T-helper 2 cell treated with Interferon-gamma antibody and Interleukin-4, amounts not matched to agents 5 μg/mL and 100 μg/mL, for 36 hours (primary cell): ENCODE measurements at places on chromosomes 12 and 14.

- peak; percentile 27 for DNase-seq
- peaks cover 19% of the 10 kb centered on the region for H3K4me1 ChIP-seq
- no peak overlapping the region for H3K4me3 ChIP-seq
- no peaks in the 10 kb centered on the region for H3K27me3 ChIP-seq
- peaks cover 2% of the 10 kb centered on the region for H3K36me3 ChIP-seq
- H3K27ac ChIP-seq = peak overlapping the region; percentile 69
Observed at GRCh38 chr12:47717443-47718193, 7.7 kb downstream of the ENDOU start.

DNA sequence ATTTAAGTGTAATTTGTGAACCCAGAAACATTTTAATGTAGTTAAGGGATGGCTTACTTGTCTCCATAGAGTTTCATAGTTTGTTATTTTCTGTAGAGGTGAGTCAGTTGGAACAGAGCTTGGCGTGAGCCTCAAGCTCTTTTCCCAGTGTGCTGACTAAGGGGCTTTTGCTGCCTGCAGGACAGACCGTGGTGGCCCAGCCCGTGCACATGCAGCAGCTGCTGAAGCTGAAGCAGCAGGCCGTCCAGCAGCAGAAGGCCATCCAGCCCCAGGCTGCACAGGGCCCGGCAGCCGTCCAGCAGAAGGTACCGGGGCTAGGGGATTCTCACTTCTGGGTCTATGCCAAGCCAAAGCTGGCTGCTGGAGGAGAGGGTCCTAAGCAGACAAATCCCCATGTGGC lies 76.9 kb downstream of the DDX51 start:
- H3K27ac ChIP-seq = no peak overlapping the region
- H3K4me1 ChIP-seq = peaks cover 15% of the 10 kb centered on the region
- no peak for DNase-seq
- no peaks in the 10 kb centered on the region for H3K27me3 ChIP-seq

GRCh38 chr12:66014818-66015217 lies 115.7 kb downstream of the LLPH start:
- no peaks in the 10 kb centered on the region for H3K4me1 ChIP-seq
- no peaks in the 10 kb centered on the region for H3K36me3 ChIP-seq

DNA sequence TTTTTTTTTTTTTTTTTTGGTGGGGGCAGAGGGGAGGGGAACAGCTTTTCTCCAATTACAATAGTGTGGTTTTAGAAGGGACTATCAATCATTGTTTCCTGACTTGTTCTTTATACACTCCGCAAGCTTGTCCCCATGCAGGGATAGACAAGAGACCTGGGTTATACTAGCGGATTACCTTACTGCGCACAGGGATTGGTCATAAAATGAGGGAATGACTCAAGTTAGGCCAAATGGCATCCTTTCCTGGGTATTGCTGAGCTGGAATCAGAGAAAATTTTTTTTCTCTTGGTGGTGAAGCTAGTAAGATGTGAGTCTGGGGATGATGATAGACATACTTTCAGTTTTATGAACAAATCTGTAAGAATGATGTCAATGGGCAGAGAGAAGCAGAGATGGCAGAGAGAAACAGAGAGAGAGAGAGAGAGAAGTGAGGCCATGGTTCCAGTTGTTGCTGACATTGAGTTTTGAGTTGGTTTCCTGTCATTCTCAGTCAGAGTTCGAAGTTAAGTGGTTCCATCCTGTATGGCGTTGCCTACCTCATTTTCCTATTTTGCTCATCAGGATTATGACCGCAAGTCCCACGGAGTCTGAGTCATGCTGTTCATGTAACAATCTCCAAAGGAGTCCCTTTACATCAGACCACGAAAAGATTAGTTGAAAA lies 59.1 kb upstream of the OTOGL start:
- DNase-seq = peak; percentile 10
- H3K27me3 ChIP-seq = no peaks in the 10 kb centered on the region
- H3K4me3 ChIP-seq = no peak overlapping the region
- no peaks in the 10 kb centered on the region for H3K36me3 ChIP-seq

GRCh38 chr12:103912069-103912468 lies 18.1 kb upstream of the HSP90B1 start:
- no peak overlapping the region for H3K27ac ChIP-seq
- H3K4me3 ChIP-seq = no peak overlapping the region
- DNase-seq = no peak
- no peaks in the 10 kb centered on the region for H3K36me3 ChIP-seq

GRCh38 chr12:93621986-93622385 lies 49.5 kb downstream of the SOCS2 start:
- peaks cover 2% of the 10 kb centered on the region for H3K27me3 ChIP-seq
- H3K27ac ChIP-seq = no peak overlapping the region
- no peak overlapping the region for H3K4me3 ChIP-seq
- DNase-seq = no peak
- H3K36me3 ChIP-seq = no peaks in the 10 kb centered on the region

DNA sequence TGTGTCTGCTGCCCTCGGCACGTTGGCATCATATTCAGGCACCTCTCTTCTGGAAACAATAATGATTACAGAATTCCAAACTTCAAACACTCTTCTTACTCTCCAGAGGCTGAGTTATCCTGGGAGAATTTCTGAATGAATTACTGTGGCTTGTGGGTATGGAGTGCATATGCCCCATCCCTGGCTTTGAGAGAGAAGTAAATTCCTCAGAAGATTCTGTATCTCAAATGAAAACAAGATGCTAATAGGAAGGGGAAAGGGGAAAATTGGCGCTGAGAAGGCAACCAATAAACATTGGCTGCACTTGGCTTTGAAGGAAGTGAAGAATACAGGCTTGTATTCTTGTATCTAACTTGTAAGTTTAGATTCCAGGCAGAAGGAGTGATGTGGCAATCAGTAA lies 132.0 kb upstream of the NOVA1 start:
- H3K4me1 ChIP-seq = no peaks in the 10 kb centered on the region
- H3K27me3 ChIP-seq = no peaks in the 10 kb centered on the region
- H3K36me3 ChIP-seq = no peaks in the 10 kb centered on the region
- no peak overlapping the region for H3K27ac ChIP-seq
- no peak overlapping the region for H3K4me3 ChIP-seq
- no peak for DNase-seq

- no peaks in the 10 kb centered on the region for H3K4me1 ChIP-seq
- no peaks in the 10 kb centered on the region for H3K27me3 ChIP-seq
- no peaks in the 10 kb centered on the region for H3K36me3 ChIP-seq
- H3K4me3 ChIP-seq = no peak overlapping the region
Observed at GRCh38 chr12:86122846-86123468, 133.2 kb downstream of the MGAT4C start.

GRCh38 chr14:71403656-71404055 lies 496.4 kb downstream of the PCNX1 start:
- H3K27ac ChIP-seq = no peak overlapping the region
- H3K4me1 ChIP-seq = peaks cover 33% of the 10 kb centered on the region
- peaks cover 7% of the 10 kb centered on the region for H3K36me3 ChIP-seq
- H3K27me3 ChIP-seq = no peaks in the 10 kb centered on the region
- DNase-seq = peak; percentile 32
- no peak overlapping the region for H3K4me3 ChIP-seq

DNA sequence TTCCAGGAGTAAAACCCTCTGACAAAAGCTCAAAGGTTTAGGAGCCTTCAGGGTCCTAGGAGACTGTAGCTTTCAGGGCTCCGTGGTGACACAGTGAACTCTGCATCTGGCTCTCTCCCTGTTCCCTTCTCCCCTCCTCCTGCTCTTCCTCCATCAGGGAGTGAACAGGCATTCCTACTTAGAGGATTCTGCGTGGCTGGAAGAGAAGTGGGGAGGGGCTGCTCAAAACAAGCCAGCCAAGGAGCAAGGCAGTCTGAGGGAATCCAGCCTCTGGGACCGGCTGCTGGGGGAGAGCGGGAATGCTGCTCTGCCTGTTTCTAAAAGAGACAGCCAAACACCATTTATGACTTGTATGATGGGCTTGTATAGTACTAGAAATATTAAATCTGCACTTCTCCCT lies 49.5 kb downstream of the RBMS2 start:
- no peaks in the 10 kb centered on the region for H3K36me3 ChIP-seq
- H3K27me3 ChIP-seq = no peaks in the 10 kb centered on the region
- H3K27ac ChIP-seq = no peak overlapping the region
- no peak overlapping the region for H3K4me3 ChIP-seq
- no peak for DNase-seq

- DNase-seq = no peak
- no peak overlapping the region for H3K27ac ChIP-seq
- H3K4me3 ChIP-seq = no peak overlapping the region
- no peaks in the 10 kb centered on the region for H3K36me3 ChIP-seq
- H3K4me1 ChIP-seq = peaks cover 10% of the 10 kb centered on the region
- H3K27me3 ChIP-seq = peaks cover 22% of the 10 kb centered on the region
Observed at GRCh38 chr12:65162609-65163008, 6.8 kb upstream of the LEMD3 start.

- no peak for DNase-seq
- H3K27me3 ChIP-seq = no peaks in the 10 kb centered on the region
- no peak overlapping the region for H3K4me3 ChIP-seq
- H3K36me3 ChIP-seq = no peaks in the 10 kb centered on the region
Observed at GRCh38 chr14:74554742-74555362, 57.2 kb downstream of the LTBP2 start.

DNA sequence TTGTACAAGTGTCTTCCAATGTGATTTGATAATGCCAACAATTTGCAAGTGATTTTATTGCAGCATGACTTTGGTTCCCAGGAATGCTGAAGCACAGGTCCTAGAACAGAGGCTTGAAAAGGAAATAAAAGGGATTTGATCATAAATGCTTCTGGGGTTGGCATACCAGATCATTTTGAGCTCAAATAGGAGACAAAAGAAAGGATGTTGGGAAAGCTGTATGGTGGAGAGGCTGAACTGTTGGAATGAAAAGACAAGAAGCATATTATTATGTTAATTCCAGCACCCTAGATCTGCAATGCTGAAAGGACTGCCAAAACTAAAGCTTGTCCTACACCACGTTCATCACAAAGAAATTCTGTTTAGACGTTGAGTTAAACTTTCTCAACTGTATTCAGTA lies 143.1 kb downstream of the BICD1 start:
- H3K27ac ChIP-seq = no peak overlapping the region
- H3K27me3 ChIP-seq = no peaks in the 10 kb centered on the region
- no peaks in the 10 kb centered on the region for H3K4me1 ChIP-seq
- H3K36me3 ChIP-seq = no peaks in the 10 kb centered on the region

DNA sequence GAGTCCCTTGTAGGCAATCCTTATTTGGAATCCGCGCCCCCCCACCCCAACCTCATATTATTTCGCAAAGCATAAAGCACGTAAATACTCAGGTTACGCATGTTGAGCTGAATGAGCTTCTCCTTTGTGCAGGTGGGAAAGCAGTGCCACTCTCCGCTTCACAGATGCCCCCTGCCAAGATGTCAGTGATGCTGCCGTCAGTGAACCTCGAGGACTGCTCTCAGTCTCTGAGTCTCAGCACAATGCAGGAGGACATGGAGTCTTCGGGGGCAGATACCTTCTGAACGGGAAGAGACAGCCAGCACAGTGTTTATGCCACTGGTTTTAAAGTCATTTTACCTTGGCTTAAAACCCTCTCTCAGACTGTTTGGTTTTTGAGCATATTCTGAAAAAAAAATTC lies 90.1 kb upstream of the DACT1 start:
- H3K4me3 ChIP-seq = no peak overlapping the region
- no peak for DNase-seq
- H3K27ac ChIP-seq = no peak overlapping the region
- no peaks in the 10 kb centered on the region for H3K27me3 ChIP-seq
- no peaks in the 10 kb centered on the region for H3K4me1 ChIP-seq

DNA sequence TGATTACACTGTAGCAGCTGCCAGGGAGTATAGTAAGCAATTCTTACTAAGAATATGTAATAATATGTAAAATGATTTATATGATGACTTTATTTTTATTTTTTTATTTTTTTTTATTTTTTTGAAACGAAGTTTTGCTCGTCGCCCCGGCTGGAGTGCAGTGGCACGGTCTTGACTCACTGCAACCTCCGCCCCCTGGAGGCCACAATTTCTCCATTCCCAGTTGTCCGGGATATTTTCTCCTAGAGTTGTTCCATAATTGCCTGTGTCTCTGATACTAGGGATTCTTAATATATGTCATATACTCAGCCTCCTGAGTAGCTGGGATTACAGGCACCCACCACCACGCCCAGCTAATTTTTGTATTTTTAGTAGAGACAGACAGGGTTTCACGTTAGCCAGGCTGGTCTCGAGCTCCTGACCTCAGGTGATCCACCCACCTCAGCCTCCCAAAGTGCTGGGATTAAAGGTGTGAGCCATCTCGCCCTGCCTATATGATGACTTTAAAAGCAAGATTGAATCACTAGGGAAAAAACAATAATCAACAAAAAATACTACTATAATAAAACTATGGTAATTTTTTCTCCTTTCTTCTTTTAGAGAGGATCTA lies 12.2 kb upstream of the ITPR2 start:
- H3K4me1 ChIP-seq = peaks cover 17% of the 10 kb centered on the region
- peaks cover 11% of the 10 kb centered on the region for H3K27me3 ChIP-seq
- DNase-seq = no peak
- no peak overlapping the region for H3K4me3 ChIP-seq
- H3K27ac ChIP-seq = no peak overlapping the region

DNA sequence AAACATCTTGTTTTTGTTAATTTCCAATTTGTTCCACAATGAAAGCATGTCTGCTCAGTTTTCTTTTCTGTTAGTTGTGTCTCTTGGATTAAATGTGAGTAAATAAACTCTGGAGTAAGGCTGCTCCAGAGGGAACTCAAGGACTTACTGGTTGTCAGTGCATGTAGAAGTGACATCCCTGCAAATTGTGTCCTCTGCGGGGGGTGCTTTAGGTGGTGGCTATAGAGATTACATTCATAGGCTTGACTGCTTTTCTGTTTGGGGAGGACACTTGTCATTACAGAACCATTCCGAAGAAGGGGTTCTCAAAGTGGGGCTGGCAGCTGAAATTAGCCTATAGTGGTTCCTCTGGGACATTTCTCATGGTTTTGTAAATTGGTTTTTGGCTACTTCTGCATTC lies 8.8 kb downstream of the TMTC2 start:
- no peak for DNase-seq
- H3K36me3 ChIP-seq = no peaks in the 10 kb centered on the region
- H3K4me1 ChIP-seq = no peaks in the 10 kb centered on the region
- H3K27ac ChIP-seq = no peak overlapping the region

DNA sequence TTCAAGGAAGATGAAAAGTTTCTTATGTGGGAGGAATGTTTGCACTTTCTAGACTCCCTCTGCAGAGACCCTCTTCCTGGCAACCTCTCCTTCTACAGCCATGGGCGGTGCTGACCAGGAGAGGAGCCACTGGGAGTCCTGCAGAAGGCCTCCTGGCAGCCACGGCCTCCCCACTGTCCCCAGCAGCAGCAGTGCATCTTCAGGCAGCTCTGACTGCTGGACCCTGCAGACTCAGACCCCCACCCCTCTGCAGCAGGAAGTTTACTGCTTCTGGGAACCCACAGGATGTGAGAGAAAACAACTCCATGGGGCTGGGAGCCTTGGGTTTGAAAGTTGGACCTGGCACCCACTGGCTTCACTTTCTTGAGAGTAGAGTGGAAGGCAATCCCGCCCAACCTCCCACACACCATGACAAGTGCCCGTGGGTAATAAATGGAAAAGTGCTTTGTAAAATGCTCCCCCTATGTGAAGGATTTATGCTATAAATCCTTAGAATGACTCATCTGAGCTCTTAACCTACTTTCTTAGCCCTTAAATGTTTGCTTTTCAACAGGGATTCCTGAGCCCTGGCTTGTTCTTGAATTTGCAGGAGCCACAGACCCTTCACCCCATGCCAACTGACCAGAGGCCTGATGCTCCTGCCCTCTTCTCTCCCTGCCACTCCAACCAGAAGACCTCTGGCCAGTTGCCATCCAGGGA lies 37.5 kb upstream of the DDX11 start:
- no peaks in the 10 kb centered on the region for H3K36me3 ChIP-seq
- H3K27ac ChIP-seq = no peak overlapping the region
- DNase-seq = no peak
- H3K4me3 ChIP-seq = no peak overlapping the region
- peaks cover 3% of the 10 kb centered on the region for H3K4me1 ChIP-seq
- H3K27me3 ChIP-seq = peaks cover 5% of the 10 kb centered on the region

- H3K4me1 ChIP-seq = no peaks in the 10 kb centered on the region
- DNase-seq = no peak
- H3K4me3 ChIP-seq = no peak overlapping the region
- H3K27ac ChIP-seq = no peak overlapping the region
- no peaks in the 10 kb centered on the region for H3K36me3 ChIP-seq
Observed at GRCh38 chr12:31518680-31519227, 72.2 kb downstream of the DENND5B start.
